Stimulated activated naive CD8-positive, alpha-beta T cell treated with anti-CD3 and anti-CD28 coated beads, Interleukin-15, Interleukin-2, amounts not matched to agents 100 U/mL and 50 U/mL, for 24 hours (primary cell): ENCODE measurements at places on chromosomes 5 and 9.

- DNase-seq: no peak
Observed at GRCh38 chr9:87100001-87100400, 152.7 kb upstream of the GAS1 start.

DNA sequence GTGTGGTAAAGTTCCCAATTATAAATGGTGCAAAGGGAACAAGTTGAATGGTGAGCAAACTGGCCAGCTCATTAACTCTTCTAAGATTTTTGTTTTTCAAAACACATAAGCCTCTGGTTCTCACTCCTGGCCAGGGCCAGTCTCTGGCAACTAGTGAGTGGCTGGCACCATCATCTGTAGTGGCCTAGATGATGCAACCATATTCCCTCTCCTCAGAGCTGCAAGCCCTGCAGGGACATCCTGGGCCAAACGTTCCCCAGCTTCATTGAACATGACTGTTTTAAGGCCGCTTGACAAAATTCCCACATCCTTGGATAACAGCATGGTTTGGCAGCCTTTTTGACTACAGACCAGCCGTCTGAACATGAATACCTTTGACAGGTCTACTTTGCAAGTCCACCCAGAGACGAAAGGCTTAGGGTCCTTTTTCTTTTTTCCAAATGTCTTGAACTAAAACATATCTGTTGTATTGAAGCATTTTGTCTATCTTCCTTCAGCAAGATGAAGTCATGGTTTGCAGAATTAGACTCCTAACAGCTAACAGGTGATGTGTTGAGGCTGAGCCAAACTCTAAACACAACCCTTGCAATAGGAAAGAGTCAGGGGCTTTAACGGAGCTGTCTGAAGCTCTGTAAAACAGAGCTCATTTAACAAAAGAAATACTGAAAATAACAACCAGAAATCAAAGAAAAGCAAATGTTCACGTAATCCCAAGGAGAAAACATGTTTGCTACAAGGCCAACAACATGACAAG lies 23.8 kb downstream of the MACROH2A1 start:
- no peak for DNase-seq

DNA sequence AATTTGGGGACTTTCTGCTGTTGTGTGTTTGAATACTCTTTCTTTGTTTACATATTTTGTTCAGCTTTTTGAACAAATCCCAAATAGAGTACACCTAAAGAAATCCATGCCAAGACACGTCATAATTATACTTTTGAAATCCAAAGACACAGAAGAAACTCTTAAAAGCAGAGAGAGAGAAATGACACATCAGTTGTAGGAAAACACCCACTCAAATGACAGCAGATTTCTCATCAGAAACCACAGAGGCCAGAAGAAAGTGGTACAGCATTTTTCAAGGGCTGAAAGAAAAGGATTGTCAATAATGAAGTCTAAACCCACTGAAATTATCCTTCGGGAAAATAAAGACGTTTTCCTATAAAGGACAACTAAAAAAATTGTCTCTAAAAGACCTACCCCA lies 378.6 kb downstream of the GADD45G start:
- DNase-seq: no peak

DNA sequence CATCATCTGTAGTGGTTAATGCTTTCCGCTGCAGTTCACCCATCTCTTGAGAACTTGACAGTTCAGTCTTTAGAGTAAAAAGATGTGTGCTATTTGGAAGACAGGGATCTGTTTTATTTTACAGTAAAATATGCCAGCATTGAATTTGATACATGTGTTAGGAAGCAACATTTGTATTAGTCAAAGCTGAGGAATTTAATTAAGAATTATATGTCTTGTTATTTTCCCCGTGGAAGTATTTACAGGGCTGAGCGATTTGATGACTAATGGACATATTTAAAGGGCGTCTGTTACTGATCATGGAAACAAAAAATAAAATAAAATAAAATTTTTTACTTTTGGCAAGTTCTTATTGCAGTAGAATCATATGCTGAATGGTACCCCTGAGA lies 101.3 kb downstream of the PAM start:
- DNase-seq: no peak

- DNase-seq: no peak
Observed at GRCh38 chr5:66793049-66793448, 196.9 kb downstream of the MAST4 start.

DNA sequence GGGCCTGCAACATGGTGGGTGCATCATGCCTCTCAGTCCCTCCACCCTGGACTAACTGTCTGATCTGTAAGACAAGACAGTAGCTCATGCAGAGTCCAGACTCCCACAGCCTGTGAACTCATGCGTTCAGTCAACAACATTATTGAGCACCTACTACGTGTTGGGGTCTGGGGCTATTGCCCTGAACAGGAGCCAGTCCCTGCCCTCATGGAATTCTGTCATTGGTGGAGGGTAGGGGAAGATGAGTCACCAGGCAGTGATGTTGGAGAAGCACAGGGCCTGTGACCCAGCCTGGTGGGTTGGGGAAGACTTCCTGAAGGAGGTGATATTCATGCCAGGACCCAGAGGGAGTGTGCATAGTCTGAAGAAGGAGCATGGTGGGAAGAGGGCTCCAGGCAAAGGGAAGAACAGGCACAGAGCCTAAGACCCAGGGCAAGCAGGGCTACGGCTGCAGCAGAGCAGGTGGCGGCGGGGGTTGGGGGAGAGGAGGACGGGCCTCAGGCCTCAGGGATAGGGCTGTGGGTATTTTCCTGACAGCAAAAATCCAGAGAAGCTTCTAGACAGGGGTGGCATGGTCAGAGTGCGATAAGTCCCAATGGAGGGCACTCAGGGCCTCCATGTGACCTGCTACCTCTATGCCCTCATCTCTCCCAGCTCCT lies 26.7 kb upstream of the PSD2 start:
- DNase-seq: no peak

GRCh38 chr9:135827301-135827700 lies 80.0 kb downstream of the CAMSAP1 start:
- no peak for DNase-seq

DNA sequence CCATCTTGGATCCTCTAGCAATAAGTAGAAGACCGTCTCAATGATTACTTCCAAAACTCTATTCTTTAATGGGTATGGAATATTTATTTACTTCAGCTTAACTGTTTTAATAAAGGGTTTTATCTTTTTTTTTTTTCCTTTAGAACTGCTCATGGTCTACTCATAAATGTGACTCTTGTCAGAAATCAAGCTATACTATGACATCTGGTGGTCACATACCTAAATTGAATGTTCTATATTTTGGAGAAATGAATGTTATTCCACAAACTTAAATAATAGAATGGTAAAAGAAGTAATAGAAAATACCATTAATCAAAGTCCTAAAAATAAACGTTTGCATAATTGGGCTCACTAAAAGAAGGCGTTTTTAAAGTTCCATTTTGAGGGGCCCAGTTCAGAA lies 131.2 kb upstream of the PLCXD3 start:
- DNase-seq: no peak
